ENCODE measurements at places on chromosomes 16 and 17.

GRCh38 chr16:51898872-51899271, 648.1 kb downstream of the TOX3 start:
- no peak for DNase-seq

DNA sequence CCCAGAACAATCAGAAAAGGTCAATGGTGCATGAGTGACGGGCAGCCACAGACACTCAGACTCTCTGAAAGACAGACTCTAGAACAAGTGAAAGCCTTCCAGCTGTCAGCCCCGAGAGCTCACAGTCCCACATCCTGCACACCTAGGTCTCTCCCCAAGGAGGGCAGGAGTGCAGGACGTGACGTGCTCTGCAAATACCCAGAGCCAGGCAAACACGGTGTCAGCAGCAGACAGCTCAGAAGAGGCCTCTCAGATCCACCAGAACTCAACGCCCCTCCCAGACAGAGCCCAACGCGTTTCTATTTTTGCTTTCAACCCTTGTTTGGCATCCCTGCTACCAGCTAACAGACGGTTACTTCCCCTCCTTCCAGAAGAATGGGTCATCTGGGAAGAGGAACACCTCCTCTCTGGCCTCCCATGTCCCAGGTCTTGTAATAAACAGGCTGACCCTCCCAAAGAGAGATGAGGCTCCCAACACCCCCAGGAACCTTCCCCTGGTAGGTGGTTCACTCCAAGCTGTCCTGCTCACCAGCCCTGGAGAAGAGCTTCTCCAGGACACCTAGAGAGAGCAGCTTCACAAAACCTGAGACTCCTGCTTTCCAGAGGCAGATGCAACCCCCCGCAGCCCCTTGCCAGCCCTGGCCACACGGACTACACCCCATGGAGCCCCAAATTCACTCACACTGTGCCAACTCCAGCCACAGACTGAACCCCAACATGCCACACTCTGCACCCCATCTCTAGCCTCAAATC, 7.6 kb downstream of the PITPNM3 start:
- DNase-seq, result no peak

GRCh38 chr16:71432906-71433305, 8.9 kb downstream of the TLE7 start:
- DNase-seq, result no peak

GRCh38 chr16:12201216-12201615, 224.7 kb downstream of the SNX29 start:
- no peak for DNase-seq

DNA sequence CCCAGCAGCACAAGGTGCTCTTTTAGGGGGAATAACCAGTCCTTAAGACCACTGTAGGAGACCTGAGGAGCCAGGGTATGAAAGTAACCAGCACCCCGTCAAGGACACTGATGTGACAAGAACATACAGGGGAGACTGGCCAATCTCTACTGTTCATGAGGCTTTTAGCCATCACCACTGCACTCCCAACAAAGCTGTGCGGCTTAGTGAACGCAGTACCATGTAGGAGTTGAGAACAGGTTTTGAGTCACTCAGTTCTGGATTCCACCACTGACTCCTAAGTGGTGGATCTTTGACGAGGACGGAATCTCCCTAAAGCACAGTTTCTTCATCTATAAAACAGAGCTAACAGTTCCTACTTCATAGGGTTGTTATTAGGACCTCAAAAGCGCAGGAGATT, 26.8 kb downstream of the COG4 start:
- no peak for DNase-seq

DNA sequence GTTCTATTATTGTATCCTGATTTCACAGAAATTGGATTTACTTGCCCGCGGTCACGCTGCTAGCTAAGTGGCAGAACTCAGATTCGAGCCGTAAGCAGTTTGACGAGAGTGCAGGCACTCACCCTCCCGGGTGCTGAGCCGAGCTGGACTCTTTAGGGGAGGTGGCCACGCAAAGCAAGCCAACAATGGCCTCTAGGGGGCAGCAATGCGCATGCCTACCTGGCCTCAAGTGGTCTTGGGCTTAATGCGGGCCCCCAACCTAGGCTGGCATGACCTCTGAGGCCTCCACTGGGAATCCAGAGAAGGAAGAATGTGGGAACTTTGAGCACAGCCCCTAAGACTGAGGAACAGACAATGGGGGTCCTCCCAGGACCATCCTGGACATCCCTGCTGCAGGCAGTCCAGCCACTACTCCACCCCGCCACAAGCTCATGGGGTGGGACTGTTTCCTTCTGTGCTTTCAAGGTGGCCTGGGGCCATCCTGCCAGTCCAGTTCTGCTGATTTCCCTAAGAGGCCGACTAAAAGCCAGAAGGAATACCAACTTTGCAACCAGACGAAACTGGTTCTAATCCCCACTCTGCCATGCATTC, 276.5 kb downstream of the XYLT1 start:
- DNase-seq, result no peak

DNA sequence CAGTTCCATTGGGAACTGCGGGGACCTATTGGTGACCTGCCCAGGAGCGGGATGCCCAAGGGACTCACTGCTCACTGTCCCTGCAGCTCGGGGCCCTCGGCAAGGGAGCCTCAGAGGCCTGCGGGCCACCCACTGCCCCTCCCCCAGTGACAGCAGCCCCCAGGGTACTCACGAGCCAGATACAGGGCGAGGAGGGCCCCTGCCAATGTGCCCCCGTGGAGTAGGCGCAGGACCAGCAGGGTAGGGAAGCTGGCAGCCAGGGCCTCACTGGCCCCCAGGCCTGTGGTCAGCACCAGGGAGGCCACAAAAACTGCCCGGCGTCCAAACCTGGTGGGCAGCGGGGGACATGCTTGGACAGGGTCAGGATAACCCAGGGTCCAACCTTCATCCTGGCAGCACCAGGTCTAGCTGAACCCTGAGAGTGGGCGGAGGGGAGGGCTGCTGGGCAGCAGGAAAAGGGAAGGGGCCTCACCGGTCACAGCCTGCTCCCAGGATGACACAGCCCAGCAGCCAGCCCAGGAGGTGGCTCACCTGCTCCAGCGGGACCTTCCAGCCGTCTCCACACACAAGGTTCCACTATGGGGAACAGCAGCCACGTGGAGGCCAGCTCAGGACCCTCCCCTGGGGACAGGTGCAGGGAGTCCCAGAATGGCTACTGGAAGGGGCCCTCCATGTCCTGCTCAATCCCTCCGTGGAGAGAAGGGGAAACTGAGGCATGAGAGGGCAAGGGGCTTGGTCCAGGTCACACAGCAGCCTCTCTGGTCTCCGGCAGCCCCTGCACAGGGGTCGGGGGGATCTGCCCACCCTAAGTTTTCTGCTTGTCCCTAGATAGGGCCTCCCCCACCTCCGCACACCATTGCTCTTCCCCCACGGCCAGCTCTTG, 855 bp downstream of the SLC22A31 start:
- DNase-seq, result no peak

DNA sequence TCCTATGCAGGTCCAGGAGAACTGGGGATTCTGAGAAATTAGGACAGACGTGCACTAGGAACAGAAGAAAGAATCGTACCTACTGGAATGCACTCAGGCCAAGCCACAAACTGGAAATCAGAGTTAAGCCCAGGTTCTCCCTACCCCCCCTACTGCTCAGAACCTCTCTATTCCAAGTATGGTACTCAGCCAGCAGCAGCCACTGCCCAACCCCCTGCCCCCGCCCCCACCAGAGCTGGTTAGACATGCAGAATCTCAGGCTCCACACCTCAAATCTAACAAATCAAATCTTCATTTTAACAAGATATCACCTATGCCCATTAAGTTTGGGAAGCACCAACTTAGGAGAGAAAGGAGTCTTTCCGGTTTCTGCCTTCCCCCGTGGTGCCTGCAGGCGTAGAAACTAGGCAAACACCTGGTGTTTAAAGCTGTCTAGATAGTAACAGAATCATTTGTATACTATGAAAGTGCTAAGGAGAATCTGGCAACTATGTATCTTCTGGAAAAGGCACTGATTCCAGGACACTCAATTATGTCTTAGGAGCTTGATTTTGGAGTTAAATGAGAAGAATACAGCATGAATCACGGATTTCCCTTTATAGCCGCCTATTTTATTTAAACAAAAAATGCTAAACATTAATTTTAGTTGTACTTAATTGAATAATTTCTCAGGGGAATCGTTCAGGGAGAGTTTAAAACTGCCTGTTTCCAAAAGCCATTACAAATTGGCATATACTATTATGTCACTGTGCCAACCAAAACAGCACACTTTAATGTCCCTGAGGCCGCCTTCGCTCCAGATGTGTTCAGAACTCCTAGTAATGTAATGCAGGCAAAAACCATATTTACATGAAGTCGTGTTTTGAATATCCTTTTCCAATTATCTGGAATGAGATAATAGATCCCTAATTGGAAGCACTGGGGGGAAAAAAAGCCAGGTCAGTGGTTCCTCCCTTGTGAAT, 166.5 kb downstream of the STX8 start:
- DNase-seq, result no peak

- DNase-seq, result no peak
Observed at GRCh38 chr17:40568074-40568836, 3.0 kb upstream of the CCR7 start.

GRCh38 chr17:51640108-51640622, 379.8 kb downstream of the UTP18 start:
- no peak for DNase-seq

DNA sequence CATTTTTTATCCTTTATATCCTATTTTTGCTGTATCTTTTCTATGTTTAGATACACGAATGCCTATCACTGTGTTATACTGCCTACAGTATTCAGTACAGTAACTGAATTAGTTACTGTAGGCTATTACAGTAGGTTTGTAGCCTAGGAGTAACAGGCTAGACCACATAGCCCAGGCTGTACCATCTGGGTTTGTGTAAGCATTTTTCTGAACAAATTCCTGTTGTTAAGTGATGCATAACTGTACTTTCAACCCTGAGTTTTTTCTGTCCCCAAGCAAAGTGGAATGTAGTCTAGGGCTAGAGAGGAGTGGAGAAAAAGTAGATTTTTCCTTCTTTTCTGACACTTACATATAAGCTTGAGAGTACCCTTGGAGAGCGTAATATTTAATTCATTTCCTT, 282.1 kb downstream of the HS3ST3B1 start:
- no peak for DNase-seq

All from right kidney (tissue), 9 donors.